ENCODE measurements at places on chromosomes 5 and 9.

- DNase-seq = no peak
Measured at GRCh38 chr5:169085212-169085611, 215.7 kb downstream of the SLIT3 start.

DNA sequence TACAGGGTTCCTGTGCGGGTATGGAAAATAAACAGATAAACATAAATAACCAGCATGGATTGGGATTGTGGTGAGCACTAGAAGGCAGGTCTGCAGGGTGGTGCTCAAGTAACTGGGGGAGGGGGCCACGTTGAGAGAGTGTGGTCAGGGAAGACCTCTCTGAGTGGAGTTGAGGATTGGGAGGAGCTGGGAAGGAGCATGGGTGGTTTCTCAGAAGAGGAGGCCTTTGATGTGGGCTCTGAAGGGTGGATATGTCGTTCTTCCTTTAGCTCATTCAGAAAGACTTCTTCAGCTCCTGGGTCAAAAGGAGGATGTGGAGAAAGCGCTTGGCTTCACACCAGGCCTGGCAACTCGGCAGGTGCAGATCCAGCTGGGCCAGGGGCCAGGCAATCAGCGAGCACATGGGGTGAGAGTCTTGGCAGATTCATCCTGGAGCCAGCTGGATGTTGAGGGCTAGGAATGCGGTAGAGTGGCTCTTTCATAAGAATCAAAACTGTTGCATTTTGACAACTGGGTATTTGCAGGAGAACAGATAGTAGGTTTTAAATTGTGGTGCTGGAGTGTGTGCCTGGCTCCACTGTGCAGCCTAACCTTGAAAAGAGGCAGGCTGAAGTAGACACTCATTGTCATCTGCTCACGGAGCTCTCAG, 71.7 kb downstream of the PCSK5 start:
- no peak for DNase-seq

DNA sequence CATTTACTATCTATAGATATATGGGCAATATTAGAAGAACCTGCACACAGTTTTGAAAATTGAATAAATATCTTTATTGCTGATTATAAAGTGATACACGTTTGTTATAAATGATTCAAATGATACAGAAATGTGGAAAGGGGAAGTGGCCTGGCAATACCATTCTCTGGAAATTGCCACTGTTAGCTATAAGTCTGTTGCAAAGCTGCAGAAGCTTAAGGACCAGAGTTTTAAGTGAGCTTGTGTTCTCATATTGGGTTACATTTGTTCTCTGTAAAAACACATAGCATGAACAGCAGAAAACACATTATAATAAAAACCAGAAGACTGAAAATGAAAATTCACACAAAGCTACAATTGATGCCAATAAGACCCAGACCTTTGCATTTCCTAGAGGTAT, 59.6 kb downstream of the RASGRF2 start:
- no peak for DNase-seq

DNA sequence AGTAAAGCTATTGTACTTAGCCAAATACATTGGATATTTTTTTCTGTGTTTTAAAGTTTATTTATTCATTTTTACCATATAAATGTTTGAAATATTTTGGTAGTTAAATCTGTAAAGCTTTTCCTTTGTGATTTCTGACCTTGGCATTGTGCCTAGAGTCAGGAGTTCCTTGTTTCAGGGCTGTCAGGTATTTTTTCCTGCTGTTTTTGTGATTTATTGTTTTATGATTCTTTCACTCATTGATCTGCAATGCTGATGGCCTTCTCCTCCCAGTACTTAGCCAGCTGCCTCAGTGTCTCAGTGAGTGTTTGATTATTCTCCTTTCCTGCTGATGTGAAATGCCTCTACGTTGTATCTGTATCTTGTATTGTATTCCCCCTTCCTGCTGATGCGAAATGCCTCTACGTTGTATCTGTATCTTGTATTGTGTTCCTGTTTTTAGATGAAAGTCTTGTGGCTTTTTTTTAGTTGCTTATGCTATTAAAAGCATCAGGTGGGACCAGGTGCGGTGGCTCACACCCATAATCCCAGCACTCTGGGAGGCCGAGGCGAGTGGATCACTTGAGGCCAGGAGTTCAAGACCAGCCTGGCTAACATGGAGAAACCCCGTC, 61.0 kb downstream of the EHMT1 start:
- DNase-seq = no peak

All from stimulated activated CD8-positive, alpha-beta memory T cell treated with anti-CD3 and anti-CD28 coated beads, Interleukin-7, amount 100 ng/mL, for 4 hours (primary cell).